ENCODE measurements at places on chromosomes 6 and 20.

GRCh38 chr6:157184202-157185015, 138.9 kb downstream of the TMEM242 start:
- peak; percentile 69 for DNase-seq

- no peak for DNase-seq
Measured at GRCh38 chr6:69785697-69786096, 11.1 kb downstream of the LMBRD1 start.

DNA sequence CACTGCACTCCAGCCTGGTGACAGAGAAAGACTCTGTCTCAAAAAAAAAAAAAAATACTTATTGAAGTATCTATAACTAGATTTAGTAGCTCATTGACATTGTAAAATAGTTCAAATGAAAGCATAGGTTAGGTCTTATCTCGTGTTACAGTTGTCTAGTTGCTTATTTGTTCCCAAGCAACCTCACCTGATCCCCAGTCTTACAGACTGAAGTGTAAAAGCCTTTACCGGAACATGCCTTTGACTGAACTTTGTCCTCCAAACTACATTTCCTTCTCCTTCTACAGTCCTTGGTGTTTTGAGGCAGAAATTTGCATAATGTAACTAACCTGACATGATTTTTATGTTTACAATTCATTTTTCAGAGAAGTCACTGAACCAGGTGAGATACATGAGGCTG, 61.0 kb downstream of the PKIB start:
- no peak for DNase-seq

DNA sequence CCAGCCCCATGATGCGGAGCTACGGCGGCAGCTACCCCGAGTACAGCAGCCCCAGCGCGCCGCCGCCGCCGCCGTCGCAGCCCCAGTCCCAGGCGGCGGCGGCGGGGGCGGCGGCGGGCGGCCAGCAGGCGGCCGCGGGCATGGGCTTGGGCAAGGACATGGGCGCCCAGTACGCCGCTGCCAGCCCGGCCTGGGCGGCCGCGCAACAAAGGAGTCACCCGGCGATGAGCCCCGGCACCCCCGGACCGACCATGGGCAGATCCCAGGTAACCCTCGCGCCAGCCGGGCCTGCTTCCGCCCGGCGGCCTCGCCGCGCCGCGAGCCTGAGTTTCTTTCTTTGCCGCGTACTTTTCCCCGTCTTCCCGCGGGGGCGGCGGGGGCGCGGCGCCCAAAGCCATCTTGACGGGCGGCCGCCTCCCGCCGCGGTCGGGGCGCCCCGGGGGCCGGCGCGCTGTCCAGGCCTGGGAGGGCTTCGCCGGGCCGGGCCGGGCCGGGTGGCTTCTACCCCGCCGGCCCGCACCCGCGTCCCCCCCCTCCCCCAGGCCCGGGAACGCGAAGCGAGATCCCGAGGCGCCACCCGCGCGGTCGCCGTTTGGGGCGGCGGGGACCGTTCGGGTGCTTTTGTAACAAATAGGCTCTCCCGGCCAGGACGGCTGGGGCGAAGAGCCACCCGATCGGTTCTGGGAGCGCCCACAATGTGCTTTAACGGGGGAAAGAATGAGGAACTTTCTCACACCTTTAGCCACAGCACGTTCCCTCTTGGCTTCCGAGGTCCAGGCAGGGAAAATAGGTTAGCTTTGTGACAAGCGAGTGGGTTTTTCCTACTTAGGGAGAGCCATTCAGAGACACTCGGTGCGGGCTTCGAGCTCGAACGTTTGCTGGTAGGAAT, 2.3 kb downstream of the ARID1B start:
- no peak for DNase-seq

GRCh38 chr6:164693944-164694343, 615.5 kb downstream of the C6orf118 start:
- peak; percentile 91 for DNase-seq
